ENCODE measurements at places on chromosomes 11 and 22. TPM values are rescaled to one million over a fixed set of nuclear protein-coding genes. Genes with fewer than 3 reads are reported as not detected.
A peak's percentile ranks its signal among the peaks of the same experiment; 100 is the strongest.

Gene C11orf86
- not detected for total RNA-seq

DNA sequence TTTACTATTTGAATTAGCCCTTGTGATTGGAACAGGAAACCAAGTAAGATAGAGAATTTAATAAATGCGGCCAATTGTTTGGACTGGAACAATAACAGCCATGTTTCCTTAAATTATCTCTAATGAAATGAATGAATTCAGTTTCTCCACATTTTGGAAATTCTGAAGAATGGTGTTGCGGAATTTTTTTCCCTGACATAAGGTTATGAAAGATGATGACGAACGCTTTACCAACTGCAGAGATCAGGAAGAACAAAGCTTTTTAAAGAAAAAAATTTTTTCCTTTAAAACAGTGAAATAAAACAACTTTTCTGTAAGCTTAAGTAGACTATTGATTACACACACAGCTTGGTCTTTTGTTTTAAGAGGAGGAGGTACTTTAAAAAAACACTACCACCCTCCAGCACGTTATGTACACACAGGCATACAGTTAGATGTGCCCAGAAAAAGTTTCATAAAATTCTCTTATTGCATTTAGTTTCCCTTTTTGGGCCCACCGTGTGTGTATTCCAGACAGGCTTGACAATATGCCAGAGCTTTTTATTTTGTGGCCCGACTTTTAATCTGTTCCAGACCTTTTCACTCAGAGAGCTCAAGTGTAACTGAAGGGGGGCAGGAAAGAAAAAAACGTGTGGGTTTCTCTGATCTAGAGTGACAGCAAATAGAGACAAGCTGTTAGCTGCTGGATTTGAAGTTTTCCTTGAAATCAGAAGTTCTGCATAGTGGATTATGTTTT is 77.3 kb downstream of the YAP1 start:
- no peak for DNase-seq
- peaks cover 15% of the 10 kb centered on the region for H3K4me1 ChIP-seq
- H3K27me3 ChIP-seq: no peaks in the 10 kb centered on the region
- no peaks in the 10 kb centered on the region for H3K36me3 ChIP-seq
- no peak overlapping the region for H3K27ac ChIP-seq

DNA sequence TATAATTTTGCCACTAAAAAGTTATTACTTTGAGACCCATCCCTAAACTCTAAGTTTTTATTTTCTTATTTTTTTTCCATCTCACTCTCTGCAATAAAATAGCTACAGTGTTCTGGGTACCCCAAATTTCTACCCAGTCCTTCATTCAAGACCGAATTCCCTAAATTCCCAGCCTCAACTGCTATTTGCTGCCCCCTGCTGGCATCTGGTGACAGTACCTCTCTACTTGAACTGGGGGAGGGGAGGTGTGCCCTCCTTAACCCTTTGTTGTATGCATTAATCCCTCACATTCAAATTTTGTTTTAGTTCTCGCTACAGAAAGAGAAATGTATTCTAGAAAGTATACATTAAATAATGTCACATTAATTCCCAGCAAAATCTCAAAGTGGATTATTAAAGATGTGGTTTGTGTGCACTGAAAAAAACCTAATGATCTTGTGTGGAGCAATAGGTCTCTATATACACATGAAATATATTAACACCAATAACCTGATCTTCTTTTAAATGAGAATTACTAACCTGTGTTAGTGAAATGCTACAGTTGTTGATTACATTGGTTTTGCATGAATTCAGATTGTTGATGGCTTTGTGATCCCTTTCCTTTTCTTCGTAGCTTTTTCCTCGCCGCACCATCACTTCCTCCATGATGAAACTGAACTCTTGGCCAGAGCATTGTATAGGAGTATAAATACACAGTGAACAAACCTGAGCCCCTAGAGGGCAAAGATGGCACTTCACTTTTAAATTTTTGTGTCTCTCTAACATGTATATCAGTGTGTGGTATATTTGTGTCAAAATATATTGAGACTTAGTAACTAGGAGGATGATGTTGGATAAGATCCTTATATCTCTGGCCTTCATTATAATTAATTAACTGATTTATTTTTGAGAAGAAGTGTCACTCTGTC is 590.0 kb downstream of the METTL15 start:
- no peaks in the 10 kb centered on the region for H3K36me3 ChIP-seq
- peak; percentile 79 for DNase-seq
- H3K4me3 ChIP-seq: no peak overlapping the region

Gene TSSK2
- total RNA-seq: not detected

Gene TIRAP
- total RNA-seq: 8.2 TPM

DNA sequence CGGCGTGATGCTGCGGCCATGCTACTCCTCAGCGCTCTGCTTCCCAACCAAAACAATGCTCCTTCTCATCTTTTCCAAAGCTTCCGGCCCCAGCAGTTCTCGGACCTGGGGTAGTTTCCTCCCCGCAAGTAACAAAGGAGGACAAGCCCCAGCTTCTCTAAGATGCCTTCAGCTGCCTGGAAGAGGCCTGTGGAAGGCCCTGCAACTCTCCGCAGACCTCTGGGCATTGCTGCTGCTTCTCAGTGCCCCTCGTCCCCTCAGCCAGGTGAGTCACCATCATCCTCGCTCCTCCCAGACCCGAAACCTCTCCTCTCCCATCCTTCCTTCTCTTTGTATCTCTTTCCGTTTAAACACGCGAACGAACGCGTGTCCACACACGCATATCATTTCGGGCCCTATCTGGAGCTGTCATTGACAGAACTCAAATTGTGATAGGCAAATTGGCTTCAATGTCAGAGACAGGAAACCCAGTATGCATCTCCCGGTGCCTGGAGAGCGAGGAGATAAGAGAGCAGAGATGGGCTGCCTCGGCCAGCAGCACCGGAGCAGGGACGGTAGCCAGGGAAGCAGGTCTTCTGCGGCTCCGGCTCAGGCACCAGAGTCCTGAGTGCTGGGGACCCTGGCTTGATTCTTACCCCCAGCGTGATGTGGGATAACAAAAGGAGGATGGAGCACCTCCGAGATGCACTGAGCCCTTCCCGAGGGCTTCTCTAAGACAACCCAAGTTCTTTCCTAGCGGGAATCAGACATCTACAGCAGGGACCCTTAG is 22.0 kb upstream of the JAM3 start:
- no peak for DNase-seq
- no peak overlapping the region for H3K4me3 ChIP-seq
- H3K4me1 ChIP-seq: peaks cover 40% of the 10 kb centered on the region
- peaks cover 22% of the 10 kb centered on the region for H3K27me3 ChIP-seq

Gene SYT13
- total RNA-seq: 7.5 TPM

GRCh38 chr11:125452125-125452470 is 44.0 kb downstream of the FEZ1 start:
- no peaks in the 10 kb centered on the region for H3K27me3 ChIP-seq
- H3K27ac ChIP-seq: peak overlapping the region; percentile 82
- peak overlapping the region; percentile 40 for H3K4me3 ChIP-seq
- peaks cover 15% of the 10 kb centered on the region for H3K4me1 ChIP-seq
- no peaks in the 10 kb centered on the region for H3K36me3 ChIP-seq

Gene GLB1L3
- 0.83 TPM for total RNA-seq

Gene C22orf42
- total RNA-seq: not detected

GRCh38 chr11:28460348-28460747 is 352.2 kb downstream of the METTL15 start:
- no peak overlapping the region for H3K27ac ChIP-seq
- H3K4me1 ChIP-seq: no peaks in the 10 kb centered on the region
- H3K4me3 ChIP-seq: no peak overlapping the region
- H3K27me3 ChIP-seq: no peaks in the 10 kb centered on the region
- DNase-seq: no peak
- no peaks in the 10 kb centered on the region for H3K36me3 ChIP-seq

DNA sequence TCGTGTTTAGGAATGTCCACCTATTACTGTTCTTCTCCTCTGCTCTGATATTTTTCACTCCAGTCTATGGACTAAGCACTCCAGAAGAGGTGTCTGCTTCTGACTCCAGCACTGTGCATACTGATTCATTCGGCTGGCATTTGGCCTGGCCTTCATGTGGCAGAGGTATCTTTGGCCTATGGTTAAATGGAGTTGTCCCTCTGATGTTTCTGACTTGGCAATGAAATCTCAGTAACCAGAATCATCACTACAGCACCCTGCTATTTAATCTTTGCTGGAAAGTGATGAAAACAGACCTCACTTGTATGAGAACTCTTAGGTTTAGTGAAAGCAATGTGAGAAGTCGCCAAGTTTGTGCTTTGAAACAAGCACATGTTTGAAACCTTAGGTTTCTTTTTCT is 155.2 kb downstream of the MAML2 start:
- H3K27ac ChIP-seq: no peak overlapping the region
- H3K4me3 ChIP-seq: no peak overlapping the region
- H3K4me1 ChIP-seq: peaks cover 3% of the 10 kb centered on the region
- H3K36me3 ChIP-seq: no peaks in the 10 kb centered on the region

Gene OR5AP2
- not detected for total RNA-seq

All from glutamatergic neuron (in vitro differentiated cells).